NCI-H187 treated with DMSO at 0.1 percent for 48 hours (cell line): ENCODE measurements at places on chromosomes 12 and 14.

- DNase-seq = no peak
Observed at GRCh38 chr12:50099302-50100008, 4.4 kb upstream of the GPD1 start.

DNA sequence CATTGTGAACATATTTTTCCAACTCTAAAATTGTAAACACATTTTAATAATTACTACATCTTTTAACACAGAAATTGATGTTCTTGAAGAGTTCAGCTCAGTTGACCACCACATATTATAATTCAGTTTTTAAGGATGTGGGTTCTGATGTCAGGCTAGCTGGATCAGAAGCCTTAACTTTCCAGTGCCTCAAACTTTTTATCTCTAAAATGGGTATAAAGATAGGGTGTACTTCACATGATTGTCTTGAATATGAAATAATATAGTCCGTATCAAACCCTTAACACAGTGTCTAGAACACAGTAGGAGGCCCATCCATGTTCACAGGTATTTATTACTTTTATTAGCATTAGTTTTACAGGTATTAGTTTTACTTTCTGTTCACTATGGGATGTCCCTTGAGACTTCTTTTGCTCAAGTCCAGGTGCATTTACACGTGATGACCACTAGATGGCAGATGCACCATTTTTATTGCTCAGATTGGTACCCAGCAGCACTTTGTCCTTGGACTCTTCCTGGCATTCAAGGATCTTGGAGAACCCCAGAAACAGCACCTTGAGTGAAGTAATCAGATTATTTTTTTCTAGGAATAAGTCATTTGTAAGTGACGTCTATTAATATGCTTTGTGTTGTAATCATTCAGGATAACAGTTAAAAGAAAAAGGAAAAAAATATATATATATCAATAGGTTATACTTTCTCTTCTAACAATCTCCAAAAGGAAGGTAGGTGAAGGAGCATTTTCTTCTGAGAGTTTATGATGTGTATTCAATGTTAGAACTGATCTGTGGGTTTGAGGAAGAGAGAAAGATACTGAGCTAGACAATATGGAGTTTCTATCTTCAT, 580.2 kb downstream of the ETNK1 start:
- DNase-seq = no peak

GRCh38 chr14:31926123-31926522, 151.0 kb upstream of the ARHGAP5 start:
- no peak for DNase-seq

GRCh38 chr12:119383206-119383605, 48.7 kb downstream of the CCDC60 start:
- no peak for DNase-seq

DNA sequence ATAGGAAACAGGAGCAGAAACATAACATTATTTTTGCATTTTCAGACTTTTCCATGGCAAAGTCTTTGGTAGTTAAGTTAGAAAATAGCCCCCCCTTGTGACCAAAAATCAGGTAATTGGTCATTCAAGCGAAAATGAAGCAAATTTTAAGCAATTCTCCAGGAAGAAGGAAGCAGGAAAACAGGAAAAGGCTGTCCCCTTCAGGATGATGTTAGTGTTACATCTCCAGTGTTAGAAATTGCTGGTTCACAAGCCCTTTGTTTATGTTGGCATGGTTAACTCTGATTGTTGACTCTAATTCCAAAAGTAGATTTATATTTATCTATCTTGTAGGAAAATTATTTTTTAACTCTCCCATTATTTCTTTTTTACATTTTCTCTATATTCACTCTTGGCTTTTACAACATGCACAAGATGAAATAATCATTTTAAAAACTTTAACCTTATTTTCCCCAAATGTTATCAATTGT, 18.8 kb upstream of the GAS2L3 start:
- DNase-seq = peak; percentile 35

GRCh38 chr12:124423761-124424515, 129.0 kb downstream of the RFLNA start:
- no peak for DNase-seq

- DNase-seq = no peak
Observed at GRCh38 chr12:116091579-116091978, 185.9 kb downstream of the MED13L start.

DNA sequence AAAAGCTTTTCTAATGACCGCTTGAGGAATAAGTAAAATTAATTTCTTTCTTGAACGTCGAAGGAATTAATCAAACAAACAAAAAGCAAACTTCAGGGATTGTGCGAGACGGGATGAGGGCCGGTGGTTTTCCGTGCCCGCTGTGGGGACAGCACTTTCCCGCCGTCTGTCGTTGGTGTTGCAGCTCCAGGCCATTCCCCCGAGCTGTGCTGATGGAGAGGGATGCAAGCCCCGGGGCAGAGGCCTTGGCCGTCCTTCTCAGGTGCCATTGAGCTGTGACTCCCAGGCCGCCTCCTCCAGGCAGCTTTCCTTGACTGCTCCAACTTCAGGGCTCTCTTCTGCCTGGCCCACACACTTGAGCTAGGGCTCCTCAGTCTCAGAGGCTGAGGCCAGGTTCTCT, 109.0 kb upstream of the C14orf180 start:
- no peak for DNase-seq

DNA sequence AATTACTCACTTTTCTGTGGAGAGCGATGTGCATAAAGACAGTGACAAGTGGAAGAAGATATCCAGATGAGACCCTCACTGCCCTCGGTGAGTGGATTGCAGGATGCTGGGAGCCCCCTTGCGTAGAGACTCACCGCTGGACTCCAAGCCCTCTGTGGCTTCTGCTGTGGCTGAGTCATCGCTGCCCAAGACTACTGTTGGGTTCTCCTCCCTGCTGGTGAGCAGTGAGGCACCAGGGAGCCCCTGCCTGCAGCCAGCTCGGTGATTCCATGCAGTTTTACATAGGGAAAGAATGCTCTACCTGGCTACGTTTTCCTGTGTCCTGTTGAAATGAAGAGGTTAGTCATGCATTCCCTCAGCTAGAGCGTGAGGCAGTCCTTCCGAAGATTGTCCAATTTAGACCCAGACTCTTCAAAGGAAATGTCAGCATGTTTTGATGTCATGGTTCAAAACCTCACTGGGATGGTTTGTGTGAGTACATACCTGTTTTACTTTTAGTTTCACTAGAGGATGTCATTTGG, 28.2 kb downstream of the TRAF3 start:
- DNase-seq = no peak

DNA sequence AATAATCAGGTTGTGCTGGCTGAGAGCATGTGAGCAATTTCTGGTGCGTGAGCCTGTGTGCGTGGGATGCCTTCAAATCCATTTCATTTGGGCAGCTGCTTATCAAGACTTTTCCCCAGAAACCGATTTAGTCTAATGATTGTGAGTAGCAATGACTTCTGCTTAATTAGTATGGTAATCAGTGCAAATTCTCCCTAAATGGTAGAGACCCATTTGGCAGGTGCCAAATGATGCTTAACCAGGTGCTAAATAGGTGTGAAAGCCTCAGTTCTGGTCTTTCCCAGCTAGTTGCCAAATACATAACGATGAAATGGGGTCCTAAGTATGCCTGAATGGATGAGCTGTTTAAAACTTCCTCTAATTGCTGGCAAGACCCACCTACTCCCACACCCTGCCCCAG, 248.4 kb upstream of the CCDC196 start:
- no peak for DNase-seq

DNA sequence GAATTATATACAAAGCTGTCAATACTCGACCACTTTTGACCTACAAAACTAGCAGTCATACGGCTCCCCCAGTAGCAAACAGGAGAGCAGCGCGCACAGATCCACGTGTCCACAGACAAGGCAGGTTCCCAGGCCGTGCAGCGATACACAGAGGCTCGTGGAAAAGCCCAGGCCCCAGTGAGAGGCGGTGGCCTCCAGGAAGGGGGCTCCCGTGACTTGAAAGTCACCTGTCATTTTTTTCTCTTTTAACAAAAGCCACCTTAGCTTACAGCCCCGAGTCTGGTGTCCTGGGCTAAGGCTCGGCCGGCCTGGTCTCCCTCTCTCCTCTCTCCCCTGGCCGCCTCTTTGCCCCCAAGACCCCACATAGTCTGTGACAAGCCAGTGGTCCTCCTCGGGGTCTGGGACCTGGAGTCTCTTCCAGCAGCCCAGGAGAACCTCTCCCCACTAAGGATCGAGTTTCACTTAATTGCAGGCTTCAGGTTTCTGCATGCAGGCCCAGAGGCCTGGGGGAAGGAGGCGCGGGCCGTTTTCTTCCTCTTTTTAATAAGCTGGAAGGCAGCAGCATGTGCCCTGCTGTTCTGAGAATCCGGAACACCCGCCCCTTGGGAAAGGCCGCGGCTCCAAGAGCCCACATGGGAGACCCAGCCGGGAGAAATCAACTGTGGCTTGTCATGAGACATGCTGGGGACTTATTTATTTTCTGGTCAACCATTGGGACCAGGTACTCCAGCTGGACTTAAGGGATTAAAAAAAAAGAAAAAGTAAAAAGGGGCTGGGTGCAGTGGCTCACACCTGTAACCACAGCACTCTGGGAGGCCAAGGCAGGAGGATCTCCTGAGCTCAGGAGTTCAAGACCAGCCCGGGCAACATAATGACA, 15.9 kb downstream of the NCOR2 start:
- DNase-seq = peak; percentile 48

- DNase-seq = no peak
Observed at GRCh38 chr12:108235985-108236263, 103.2 kb downstream of the CMKLR1 start.

GRCh38 chr12:2513141-2514037, 281.4 kb upstream of the FKBP4 start:
- DNase-seq = no peak

GRCh38 chr14:65302571-65303189, 109.8 kb upstream of the FUT8 start:
- peak; percentile 28 for DNase-seq

DNA sequence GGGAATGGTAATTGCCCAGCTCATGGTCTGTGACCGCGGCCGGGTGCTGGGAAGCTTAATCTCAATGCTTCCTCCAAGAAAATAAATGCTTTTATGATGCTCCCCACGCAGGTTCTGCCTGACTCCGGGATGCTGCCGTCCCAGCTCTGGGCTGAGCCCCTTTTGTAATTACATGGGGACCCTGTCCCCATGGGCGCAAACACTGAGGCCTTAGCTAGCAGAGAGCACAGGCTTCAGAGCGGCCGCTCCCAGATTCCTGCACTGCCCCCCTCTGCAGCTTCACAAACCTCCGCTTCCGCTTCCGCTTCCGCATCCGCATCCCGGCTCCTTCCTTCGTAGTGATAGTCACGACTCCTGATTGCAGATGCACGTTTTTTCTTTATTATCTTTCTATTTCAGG, 129.5 kb downstream of the KIF26A start:
- DNase-seq = no peak

- DNase-seq = no peak
Observed at GRCh38 chr14:92684801-92685560, 63.4 kb downstream of the LGMN start.

GRCh38 chr12:89280833-89281538, 71.3 kb downstream of the DUSP6 start:
- no peak for DNase-seq

- no peak for DNase-seq
Observed at GRCh38 chr12:22206111-22206728, 128.3 kb downstream of the ST8SIA1 start.

GRCh38 chr14:76710056-76711010, 50.9 kb upstream of the VASH1 start:
- no peak for DNase-seq

- no peak for DNase-seq
Observed at GRCh38 chr12:1740161-1740948, 49.5 kb downstream of the ADIPOR2 start.

- DNase-seq = no peak
Observed at GRCh38 chr12:12486661-12487240, 75.9 kb downstream of the DUSP16 start.

DNA sequence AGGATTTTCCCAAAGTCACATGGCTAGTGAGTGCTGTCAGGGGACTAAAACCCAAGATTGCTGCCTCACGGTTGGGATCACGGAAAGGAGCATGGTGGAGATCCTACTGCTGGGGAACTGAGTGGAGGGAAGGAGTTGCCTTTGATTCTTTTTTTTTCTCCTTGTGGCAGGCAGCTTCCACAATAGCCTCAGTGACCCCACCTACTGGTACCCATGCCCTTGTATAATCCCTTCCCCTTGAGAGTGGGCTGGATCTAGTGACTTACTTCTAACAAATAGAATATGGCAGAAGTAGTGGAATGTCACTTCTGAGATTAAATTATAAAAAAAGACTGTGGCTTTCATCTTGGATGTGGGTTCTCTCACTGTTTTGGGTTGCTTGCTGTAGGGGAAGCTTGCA, 135.7 kb downstream of the DICER1 start:
- DNase-seq = no peak

DNA sequence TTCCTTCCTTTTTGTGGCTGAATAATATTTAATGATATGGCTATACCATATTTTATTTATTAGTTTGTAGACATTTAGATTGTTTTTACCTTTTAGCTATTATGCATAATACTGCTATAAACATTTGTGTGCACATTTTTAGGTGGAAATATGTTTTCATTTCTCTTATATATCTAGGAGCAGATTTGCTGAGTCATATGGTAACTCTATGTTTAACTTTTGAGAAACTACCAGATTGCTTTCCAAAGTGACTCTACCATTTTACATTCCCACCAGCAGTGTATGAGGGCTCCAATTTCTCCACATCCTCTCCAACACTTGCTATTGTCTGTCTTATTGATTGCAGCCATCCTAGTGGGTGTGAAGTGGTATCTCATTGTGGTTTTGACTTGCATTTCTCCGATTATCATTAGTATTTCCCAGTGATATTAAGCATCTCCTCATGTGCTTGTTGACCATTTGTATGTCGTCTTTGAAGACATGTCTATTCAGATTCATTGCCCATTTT, 160.2 kb downstream of the KICS2 start:
- no peak for DNase-seq

- DNase-seq = no peak
Observed at GRCh38 chr12:131066886-131067490, 113.3 kb downstream of the ADGRD1 start.

GRCh38 chr12:118237908-118238307, 102.0 kb downstream of the PEBP1 start:
- DNase-seq = no peak

DNA sequence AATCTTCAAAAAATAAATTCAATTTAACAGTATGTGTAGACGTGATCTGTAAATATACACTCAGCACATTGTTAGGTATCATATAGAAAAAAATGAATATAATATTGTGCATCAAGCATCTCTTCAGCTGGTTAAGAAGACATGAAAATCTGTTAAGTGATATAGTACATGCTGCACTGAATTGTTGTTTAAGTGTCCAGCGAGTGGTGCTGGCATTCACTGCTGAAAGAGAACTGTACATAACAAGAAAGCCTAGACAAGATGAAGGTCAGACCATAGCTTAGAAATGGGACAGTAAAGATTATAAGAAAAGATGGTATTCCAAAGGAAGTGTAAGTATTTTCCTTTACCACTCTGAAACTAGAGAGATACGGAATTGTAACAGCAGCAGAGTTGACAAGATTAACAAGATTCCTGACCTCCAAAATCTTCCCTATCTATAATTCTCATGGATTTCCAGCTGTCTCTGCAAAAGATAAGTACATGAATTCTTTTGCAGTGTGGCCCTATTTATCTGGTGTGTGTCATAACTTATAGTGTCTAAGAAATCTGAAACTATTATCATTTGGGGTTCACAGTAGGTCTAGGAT, 198.6 kb downstream of the FLRT2 start:
- DNase-seq = no peak
